ENCODE measurements at places on chromosomes 3 and 15.

DNA sequence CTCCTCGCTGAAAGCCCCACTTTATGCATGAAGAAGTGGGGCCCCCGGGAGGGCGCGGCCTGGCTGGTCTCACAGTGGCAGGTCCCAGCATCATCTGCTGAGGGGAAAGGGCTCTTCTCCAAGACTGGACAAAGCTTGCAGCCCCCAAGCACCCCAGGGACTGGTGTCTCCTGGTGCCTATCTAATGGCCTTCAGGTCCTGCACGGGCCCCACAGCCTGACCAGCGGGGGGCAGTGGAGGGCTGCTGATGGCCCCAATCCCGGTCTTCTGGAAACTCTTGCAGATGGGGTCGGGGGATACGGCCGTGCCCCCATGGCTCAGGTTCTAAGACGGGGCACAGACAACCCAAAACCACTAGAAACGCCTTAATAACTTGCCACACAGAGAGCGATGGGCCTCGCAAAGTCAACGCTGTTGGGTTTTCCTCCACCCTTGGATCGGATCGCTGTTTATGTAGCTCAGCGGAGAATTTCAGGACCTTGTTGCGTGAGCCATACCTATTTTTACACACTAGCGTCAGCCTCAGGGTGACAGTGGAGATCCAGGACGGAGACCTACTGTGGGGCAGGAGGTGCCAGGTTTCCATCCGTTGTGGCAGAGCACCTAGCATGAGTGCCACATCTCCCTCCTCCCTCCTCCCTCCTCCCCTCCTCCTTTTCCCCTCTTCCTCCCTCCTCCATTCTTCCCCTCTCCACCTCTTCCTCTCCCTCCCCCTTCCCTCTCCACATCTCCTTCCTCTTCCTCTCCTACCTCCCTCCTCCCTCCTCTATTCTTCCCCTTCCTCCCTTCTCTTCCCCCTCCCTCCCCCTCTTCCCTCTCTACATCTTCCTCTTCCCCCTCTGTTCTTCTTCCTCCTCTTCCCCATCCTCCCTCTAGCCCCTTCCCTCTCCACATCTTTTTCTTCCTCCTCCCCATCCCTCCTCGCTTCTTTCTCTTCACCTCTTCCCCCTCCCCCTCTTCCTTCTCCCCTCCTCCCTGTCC is 79.3 kb upstream of the ALDH1L1 start:
- DNase-seq: no peak

DNA sequence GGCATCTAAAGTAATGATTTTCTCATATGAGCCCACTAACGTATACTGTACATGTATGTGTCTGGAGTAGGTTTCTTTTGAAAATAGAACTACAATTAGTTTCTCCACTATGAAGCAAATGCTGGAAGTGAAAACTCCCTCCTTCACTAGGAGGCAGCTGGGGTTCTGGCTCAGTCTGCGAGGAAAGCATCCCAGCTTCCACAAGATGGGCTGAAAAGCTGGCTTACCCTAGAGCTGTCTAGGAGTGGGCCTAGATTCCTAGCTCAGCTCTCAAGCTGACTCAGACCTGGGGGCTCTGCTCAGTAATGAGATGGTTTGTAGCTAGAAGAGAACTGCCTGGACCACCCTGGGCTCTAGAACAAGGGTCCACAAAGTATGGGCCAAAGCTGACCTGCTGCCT is 268.3 kb downstream of the THRB start:
- no peak for DNase-seq

DNA sequence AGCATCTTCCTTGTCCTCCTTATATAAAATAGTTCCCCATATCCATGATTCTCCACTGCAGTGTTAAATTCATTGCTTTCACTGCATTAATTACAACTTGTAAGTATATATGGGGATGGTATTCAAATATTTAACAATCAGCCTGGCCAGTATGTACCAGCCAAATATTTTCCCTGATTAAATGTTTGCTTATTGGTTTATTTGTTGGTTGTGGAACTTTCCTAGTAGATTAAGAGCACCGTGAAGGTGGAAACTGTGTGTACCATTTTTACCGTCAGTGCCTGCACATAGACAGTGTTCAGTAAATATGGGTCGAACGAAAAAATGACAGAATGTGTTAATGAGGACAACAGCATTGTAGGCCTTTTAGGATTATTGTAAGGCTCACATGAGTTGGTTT is 7.0 kb downstream of the LAMP3 start:
- no peak for DNase-seq

DNA sequence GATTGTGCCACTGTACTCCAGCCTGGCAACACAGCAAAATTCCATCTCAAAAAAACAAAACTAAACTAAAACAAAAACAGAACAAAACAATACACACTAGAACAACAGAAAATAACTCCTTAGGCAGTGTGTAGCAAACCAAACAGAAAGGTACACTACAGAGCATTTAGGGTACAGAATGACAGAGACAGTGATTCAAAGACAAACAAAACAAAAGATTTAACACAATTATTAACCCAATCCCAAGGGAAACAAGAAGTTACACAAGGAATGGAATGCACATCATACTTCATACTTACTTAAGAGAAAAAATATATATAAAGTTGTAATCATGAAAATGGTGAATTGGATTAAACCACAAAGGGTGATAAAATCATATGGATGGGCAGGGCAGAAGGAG is 12.9 kb downstream of the SLC25A20 start:
- no peak for DNase-seq

DNA sequence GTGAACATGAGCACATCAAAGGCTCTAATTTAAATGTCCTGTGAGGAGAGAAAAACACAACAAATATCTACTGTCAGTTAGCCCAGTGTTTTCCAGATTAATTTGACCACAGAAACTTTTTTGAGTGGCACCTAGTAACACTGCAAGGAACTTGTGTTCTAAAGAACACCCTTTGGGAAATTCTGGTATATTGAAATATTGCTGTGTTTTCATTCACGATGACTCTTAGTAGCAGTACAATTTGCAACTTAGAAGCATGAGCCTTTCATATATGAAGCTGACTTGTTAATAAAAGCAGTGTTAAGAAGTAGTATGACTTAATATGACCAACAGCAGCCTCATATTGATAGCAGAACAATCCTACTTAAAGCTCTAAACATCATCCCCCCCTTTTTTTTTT is 32.0 kb downstream of the B3GALNT1 start:
- no peak for DNase-seq

Measured in CD4-positive, alpha-beta T cell treated with Interleukin-15 for 4 hours (primary cell).